COR-L47 (cell line): ENCODE measurements at places on chromosomes 12 and 14.

- no peak for DNase-seq
These were observed 1338.8 kb upstream of the SEL1L start for GRCh38 chr14:82872494-82872893.

DNA sequence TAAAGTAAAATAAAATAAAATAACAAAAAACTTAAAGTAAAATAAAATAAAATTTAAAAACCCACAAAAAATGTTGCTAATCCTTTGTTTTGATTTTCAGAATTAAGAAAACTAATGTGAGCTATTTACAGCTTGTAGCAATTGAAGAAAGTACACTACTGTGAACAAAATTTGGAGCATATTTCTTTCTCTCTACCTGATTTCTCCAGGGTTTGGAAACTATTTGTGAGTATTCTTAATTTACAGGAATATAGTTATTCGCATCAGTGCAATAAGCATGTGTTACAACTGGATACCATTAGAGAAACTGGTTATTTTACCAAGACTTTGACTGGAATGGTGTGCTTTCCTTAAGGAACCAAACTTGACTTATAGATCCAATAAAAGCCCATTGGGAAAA, 86.1 kb upstream of the CNOT2 start:
- DNase-seq: no peak

DNA sequence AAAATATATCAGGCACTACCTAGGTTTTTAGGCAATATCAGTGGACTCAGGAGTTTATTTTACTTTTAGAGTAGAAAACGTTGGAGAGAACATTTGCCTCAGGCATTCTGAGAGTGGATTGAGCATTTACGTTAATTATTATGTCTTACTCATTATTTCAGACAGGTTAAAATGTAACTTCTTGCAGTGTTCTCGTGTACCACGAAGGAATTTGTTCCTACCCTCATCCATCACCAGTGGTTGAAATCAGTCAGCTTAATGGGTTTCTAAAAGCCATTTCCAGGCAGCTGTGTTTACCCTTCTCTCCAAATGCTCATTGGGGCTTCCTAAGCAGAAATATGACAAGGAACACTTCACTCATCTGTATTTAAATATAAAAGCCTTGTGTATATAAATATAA, 9.1 kb upstream of the LDHB start:
- no peak for DNase-seq

- peak; percentile 38 for DNase-seq
These were observed 855.3 kb upstream of the FLRT2 start for GRCh38 chr14:84674636-84675035.
